ENCODE measurements at places on chromosomes 3 and 15. TPM values are rescaled to one million over a fixed set of nuclear protein-coding genes. Genes with fewer than 3 reads are reported as not detected.

- DNase-seq = no peak
Observed at GRCh38 chr3:8760506-8760905, 8.9 kb downstream of the OXTR start.

DNA sequence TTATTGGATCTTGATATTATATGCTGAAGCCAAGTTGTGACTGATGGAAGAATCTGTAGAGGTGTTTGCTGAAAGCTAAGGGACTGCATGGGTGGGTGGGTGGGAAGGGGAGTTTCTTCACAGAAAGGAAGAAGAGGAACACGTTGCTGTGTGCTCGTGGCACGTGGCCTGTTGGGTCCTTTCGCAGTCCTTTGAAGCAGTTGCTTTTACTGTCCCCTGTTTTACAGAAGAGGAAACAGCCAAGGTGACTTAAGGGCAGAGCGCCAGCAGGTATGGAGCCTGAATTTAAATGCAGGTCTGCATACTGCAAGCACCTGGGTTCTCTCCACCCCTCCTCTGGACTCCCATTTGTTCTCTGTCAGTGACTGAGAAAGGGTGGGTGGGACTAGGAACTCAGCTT lies 59.4 kb upstream of the PRR23C start:
- DNase-seq = no peak

GRCh38 chr3:1513662-1514061 lies 420.8 kb downstream of the CNTN6 start:
- no peak for DNase-seq

GRCh38 chr3:160735826-160736225 lies 20.2 kb upstream of the PPM1L start:
- DNase-seq = no peak

GRCh38 chr15:31365655-31366127 lies 39.1 kb downstream of the KLF13 start:
- DNase-seq = peak; percentile 82

DNA sequence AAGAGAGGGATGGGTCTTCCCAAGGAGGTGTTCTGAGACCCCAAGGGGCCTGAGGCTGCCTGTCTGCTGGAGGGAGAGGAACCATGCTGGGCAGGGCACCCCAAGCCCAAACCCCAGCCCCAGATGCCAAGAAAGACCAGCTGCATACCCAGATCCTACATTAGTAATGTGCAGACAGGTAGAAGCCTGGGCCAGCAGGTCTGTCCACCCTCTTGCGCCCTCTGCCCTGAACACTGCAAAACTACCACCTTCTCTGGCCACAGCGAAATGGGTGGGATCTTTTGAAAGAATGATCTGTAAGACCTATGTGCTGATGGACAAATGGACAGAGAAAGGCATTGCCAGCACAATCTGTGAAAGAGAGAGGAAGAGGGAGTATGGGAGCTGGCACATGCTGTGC lies 283.2 kb downstream of the EPHB1 start:
- DNase-seq = no peak

DNA sequence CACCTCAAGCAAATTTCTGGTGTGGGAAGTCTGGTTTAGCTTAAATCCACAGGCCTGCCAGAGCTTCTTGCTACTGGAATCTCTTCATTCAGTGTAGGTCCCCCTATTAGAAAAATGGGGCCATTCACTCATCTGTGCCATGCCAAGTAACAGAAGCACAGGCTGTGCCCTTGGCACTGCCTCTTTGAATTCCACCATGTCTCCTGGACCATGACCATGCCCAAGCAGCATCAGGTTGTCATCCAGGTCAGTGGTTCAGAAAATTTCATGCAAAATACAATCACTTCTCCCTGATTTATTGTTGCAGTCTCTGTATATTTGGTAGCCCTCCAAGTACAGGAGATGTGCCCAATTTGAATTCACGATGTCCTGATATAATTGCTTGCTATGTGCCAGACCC lies 602.1 kb upstream of the ZNF385D start:
- no peak for DNase-seq

DNA sequence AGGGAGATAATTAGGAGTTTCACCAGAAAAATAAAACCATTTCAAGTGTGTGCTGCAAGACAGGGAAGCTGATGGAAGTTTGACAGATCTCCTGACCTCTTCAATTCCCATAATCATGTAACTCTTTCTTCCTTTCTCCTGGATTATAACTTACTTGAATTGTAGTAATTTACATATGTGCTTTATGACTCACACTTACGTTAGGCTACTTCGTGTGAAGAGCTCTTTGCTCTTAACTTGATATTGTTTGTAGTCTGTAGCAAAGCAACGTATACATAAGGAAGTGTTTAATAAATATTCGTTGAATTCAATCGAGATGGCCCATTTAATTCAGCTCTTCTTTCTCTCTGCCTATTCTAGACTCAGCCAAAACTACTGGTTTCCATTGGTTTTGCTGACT lies 23.5 kb downstream of the ROBO2 start:
- no peak for DNase-seq

DNA sequence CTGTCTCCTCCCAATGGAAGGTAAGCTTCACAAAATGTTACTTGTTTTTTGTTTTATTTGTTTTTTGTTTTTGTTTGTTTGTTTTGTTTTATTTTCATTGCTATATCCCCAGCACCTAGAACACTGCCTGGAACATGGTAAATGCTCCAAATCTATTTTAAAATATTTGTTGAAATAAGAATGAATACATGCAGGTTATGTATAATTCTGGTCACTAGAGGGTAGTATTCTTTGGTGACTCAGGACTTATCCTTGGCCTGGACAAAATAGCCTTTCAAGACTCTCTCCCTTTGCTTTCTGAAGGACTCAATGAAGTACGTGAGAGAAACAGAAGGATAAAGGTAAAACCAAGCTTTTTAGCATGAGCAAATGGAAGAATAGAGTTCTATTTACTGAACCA lies 46.9 kb upstream of the PPP2R3A start:
- no peak for DNase-seq

DNA sequence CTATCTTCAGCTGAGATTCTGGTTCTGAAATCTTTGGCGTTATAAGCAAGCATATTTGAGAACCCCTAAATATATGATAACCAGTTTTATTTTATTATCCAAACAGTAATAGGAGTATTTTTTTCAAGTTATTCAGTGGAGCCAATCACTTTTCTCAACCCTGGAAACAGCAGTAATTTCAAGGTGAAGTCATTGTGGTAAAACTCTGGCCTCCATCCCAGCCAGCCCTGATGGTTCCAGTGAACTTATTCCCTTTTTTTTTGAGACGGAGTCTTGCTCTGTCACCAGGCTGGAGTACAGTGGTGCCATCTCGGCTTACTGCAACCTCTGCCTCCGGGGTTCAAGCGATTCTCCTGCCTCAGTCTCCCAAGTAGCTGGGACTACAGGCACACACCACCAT lies 545.4 kb upstream of the IL12A start:
- no peak for DNase-seq

- no peak for DNase-seq
Observed at GRCh38 chr15:69725957-69726356, 273.3 kb downstream of the RPLP1 start.

- no peak for DNase-seq
Observed at GRCh38 chr3:56630966-56631365, 52.1 kb downstream of the TASOR start.

DNA sequence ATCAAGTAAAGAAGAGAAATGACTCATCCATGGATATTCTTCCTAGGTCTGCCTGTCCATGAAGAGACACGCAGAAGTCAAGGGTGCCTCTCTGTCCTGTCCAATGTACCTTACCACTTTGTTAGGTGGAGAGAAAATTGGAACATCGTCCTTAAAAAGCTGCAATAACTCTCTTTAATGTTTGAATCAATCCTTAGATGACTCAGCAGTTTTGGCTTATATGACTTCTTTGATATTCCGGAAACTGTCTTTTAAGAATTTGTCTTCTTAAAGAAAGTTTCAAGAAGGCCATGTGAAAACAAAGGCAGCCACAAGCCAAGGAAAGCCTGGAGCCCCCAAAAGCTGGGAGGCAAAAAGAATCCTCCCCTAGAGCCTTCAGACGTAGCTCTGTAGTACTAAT lies 49.2 kb downstream of the MRPL3 start:
- no peak for DNase-seq

- DNase-seq = peak; percentile 42
Observed at GRCh38 chr3:39150148-39150802, 3.1 kb downstream of the CSRNP1 start.

Gene SI
- 0.01 TPM for polyA plus RNA-seq

Gene DNAH12
- polyA plus RNA-seq = 0.28 TPM

Gene SLC28A2
- 0.06 TPM for polyA plus RNA-seq

All from ovary (tissue), 10 donors.